ENCODE measurements at places on chromosomes 11 and 22.

GRCh38 chr11:107998761-107999160 is 9.9 kb upstream of the CUL5 start:
- peak; percentile 6 for DNase-seq

DNA sequence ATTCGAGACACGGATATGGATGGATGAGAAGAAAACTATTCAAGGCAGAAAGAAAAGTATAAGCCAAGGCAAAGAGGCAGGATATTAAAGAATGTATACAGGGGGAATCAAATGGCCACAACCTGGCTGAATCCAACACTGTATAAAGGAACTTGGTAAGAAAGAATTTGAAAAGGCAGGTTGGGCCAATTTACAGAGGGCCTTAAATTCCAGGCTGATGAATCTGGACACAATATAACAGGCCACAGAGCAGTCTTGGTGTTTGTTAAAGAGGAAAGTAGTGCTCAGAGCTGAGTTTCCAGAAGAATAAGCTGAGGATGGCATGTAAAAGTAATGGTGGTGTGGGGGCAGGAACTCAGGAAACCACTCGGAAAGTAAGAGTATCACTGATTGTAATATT is 72.3 kb upstream of the POU2AF2 start:
- peak; percentile 29 for DNase-seq

DNA sequence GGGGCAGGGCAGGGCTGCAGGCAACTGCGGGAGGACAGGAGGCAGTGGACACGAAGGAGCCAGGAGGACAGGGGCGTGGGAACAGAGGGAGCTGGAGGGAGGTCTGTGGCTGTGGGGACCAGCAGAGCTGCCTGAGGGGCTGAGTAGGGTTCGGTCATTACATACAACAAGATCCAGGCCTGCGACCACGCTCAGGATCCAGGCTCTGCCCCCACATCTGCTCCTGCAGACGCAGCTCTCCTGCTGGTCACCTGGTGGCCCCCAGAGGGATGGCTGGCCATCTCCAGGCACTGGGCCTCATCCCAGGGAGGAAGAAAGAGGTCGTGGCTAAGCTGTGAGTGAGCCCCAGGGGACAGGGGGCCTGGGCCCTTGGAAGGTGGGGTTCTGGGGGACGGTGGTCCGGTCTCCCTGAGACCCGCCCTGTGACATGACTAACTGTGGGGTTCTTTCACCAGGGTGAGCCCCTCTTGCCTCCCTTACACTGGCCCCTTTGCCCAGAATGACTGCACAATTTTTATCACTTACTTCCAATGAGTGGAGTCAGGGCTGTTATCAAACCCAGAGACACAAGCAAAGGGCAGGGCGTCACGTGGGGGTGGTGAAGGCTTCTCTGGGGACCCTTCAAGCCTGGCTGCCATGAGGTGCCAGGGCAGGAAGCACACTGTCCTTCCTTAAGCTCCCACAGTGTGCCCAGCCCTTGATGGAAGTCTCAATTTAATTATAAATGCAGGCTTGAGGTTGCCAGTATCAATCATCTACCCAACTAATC is 6.7 kb upstream of the APOBEC3A start:
- DNase-seq, result no peak

DNA sequence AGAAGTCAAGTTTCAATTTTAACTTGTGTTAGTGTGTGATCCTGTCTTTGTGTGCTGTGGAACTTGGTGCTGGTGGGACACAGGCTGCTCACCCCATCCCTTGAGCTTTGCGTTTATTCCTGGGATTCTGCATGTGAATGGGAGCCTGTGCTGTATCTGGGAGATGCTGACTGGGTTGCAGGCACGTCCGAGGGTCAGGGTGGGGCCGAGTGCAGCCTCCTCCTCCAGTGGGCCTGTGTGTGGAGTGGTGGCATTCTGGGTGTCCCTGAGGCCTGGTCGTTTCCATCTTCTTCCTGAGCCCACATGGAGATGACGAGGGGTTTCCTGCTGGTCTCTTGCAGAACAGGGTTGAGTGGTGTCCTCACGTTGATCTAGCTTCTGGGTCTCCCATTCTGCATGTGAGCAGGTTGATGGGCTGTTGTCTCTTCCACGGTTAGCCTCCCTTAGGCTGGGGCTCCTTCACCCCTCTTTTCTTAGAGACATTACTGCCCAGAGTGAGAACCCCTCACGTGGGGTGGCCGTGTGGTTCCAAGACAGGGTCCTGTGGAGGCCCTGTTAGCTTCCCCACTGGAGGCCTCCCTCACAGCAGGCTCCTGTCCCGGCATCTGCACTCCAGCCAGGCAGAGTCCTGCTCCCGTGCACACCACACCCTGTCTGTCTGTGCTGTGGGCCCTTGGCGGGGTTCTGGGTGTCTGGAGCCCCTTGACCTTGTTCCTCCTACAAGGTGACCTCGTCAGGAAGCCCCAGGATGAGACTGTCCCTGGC is 4.9 kb downstream of the PTDSS2 start:
- DNase-seq, result no peak

DNA sequence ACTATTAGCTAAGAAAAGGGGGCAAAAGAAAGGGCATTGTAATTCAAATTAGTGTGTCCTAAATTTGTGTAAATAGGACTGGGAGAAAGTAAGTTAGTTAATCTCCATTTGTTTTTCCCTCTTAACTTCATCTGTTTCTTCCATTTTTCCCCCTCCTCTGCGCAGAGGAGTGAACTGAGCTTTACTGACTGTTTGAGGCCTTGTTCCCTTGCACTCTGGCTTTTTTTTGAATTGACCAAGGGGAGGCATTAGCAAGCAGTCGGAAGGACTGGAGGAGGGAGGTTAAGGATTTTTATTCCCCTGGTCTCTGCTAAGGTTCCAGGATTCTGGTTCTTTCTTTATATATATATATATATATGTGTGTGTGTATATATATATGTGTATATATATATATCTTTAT is 15.2 kb upstream of the FANCF start:
- DNase-seq, result no peak

DNA sequence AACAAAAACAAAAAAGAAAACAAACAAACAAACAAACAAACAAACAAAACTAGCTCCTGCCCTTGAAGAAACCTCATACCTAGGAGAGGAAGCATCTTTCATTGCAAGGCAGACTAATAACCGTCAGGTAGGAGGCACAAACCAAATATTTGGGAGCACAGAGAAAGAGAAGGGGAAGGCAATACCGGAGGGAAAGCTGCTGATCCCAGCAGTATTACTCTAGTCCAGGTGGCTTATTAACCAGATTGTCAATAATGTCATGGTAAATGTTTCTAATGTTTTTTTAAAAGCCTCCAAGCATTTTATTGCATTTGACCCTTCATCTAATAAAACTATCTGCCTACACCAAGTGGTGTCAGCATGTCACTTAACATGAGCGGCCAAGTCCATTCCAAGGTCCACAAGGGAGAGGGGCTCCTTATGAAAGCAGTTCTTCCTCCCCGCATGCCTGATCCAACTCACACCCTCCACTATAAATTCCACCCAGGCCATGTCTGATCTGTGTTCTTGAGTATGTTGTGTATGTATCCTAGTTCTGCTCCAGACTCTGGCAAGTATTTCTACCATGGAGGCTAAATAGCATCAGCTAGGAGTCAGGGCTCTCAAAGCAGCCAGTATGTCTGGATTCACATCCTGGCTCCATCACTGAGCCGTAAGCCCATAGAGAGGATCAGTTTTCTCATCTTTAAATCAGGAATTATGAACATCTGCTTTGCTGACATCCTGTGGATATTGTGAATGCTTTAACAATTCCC is 208.1 kb upstream of the TENM4 start:
- no peak for DNase-seq

GRCh38 chr11:94218372-94218771 is 86.0 kb upstream of the IZUMO1R start:
- no peak for DNase-seq

DNA sequence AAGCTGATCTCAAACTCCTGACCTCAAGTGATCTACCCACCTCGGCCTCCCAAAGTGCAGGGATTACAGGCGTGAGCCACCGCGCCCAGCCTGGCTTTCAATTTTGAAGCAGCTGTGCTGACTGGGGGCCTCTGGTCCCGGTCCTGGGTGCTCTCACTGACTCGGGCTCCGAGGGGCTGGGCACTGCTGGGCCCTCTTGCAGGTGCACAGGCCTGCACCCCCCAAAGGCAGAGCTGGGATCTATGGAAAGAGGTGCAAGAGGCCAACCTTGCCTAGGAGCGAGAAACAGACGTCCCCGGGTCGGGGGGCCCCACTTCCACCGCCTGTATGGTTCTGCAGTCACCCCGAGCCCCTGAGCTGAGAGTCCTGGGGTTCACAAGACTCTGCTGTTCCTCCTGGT is 33.2 kb downstream of the KIAA0930 start:
- DNase-seq, result no peak

DNA sequence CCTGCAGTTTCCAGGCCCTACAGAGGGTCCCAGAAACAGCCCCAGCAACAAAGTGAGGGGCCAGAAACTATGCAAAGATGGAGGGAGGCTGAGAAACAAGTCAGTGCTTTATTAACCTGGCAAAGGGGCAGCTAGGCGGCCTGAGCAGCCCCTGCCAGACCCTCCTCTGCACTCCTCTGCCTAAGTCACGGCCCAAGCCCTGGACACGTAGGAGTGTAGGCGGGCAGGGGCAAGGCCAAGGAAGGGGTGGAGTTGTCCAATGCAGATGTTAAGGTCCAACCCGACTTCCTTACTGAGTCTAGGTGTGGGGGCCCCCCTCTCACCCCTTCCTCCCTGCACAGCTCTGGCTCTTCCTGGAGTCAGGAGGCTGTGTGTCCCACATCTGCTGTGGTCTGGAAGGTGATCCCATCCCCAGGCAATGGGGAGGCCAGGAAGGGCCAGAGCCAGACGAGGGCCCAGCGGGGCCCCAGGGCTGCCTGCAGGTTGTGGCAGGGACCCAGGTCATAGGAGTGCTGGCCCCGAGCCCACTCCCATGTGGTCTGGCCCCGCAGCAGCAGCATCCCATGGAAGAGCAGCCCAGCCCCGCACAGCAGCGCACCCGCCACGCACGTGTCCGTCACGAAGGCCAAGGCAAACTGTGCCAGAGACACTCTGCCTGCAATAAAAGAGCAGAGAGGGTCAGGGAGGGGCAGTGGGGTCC is 6.5 kb downstream of the ZDHHC24 start:
- no peak for DNase-seq

DNA sequence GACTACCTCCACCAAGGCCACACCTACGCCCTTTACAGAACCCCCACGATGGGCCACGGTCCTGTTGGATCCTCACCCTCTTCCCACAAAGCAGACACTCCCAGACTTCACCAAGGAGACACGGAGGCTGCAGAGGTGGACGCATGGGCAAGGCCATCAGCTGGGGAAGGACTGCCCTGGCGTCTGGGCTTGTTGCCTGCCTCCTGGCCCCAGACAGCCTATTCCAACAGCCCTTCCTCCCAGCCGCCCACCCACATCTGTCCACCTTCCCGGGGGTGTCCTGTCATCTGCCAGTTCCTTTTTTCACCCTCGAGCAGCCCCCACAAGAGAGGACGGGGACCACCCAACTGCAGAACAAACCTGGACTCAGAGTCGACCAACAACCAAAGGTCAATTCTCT is 28.9 kb upstream of the TH start:
- no peak for DNase-seq

DNA sequence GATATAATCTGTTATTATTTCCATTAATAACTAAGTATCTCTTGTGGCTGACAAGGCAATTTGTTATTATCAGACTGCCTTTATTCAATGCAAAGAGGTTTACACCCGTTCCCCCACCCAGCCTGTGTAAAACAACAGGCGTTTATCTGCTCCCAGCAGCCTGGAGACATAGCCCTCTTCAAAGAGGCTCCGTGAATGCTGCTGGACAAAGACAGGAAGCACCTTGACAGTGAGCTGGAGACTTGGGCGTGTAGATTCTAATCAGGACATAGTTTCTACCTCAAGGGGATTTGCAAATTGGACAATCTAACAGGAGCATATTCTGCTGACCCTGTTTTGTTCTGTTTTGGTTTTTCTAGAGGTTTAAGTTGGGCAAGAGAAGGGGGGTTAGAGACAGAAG is 733.0 kb upstream of the KIRREL3 start:
- DNase-seq, result no peak

GRCh38 chr11:106842134-106842533 is 176.1 kb downstream of the GUCY1A2 start:
- DNase-seq, result no peak

DNA sequence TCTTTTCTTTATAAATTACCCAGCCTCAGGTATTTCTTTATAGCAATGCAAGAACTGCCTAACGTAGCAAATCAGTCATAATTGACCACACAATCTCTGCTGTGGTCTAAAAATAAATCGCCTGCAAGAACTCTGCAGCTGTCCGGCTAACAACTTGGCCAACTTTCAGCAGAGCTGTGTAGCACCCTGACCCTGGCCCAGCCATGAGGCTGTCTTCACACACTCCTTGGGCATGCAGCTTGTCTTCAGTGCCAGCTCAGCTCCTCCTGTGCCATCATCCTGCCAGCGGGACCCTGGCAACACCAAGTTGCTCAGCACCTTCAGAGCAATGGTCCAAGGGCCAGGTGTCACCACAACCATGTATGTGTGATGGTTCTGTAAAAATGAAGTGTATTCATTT is 355.6 kb downstream of the OPCML start:
- no peak for DNase-seq

DNA sequence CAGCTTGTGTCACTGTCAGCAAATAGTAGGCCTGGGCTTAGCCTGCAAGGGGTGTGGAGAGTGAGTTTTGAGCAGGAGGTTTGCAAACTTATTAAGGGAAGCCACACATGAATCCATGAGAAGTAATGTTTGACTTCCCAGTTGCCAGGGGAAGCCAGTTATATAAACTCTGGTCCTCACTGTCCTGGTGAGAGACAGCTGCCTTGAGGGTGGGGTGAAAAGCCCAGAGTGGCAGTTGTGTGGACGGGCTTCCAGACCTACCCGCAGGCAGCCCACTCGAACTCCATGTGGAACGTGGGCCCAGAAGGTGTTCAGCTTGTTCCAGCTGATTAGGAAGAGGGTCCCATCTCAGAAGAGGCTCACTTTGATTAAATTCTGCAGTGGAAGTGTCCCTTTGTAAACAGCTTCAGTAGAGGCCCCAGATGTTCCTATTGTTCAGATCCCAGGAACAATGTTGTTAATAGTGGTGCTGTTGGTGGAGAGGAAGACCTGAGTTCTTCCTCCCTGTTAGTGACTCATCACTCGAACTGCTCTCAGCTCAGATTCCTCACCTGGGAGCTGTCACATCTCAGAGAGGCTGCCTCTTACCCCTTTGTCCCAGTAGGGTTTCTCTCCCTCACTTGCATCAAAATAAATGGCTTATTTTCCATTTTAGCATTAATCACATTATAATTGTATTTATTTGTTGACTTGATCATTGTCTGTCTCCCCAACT is 63.4 kb downstream of the GRAMD1B start:
- DNase-seq, result no peak

- no peak for DNase-seq
Observed at GRCh38 chr11:1078191-1078601, 3.5 kb downstream of the MUC2 start.

DNA sequence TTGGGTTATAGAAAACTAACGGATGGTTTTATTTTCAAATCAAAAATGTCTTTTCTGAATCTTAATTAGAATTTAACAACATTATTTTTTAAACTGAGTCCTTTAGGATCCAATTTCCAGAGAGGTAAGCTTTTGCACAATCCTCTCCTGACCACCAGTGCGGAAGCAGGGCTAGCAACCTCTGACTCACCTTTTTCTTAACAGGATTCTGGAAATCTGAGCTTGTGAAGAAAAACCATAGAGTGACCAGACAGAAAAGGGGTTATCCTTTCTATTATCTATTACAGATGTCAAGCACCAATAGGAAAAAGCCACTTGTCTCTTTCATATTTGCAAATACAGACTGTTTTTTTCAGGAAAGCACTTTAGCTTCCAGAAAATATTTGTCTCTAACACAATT is 25.3 kb downstream of the ALG9 start:
- DNase-seq, result peak; percentile 26
